ENCODE measurements at places on chromosomes 6 and 20.
A peak's percentile ranks its signal among the peaks of the same experiment; 100 is the strongest.

GRCh38 chr6:82144007-82144851 lies 103.3 kb downstream of the IBTK start:
- peak; percentile 66 for DNase-seq

- DNase-seq = peak; percentile 91
These were observed 1.3 kb downstream of the NUP153 start for GRCh38 chr6:17705428-17705777.

DNA sequence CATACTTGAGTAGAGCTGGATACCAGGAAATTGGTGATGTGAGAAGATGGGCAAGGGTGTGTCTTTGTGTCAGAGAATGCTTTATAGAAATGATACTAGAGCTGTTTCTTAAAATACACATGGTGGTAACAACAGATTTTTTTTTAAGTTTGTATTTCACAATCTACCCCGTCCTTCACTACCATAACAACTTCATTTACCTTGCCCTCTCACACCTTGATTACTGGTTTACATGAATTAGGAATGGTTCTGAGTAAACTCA lies 45.4 kb downstream of the RARS2 start:
- no peak for DNase-seq

- DNase-seq = no peak
These were observed 53.8 kb downstream of the CDC5L start for GRCh38 chr6:44441091-44441855.

DNA sequence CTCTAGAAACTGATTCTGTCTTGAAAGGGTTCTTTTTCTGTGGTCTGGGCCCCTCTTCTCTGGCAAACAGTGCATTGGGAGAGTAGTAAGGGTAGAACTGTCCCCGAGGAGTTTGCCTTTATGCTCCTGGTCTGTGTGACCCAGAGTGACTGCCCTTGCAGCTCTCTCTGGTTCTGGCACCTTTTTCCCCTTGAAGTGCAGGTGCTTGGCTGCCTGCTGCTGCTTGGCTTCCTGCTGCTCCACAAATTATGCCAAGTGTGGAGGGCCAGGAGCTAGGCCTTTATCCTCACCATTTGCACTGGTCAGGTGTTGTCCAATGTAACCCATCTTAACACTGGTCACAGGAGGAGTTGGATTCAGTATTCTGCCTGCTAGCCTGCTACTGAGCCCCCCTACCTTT lies 11.2 kb downstream of the KIZ start:
- DNase-seq = no peak

GRCh38 chr6:134406311-134406710 lies 88.4 kb upstream of the SGK1 start:
- no peak for DNase-seq

- DNase-seq = no peak
These were observed 557.3 kb upstream of the CITED2 start for GRCh38 chr6:139931747-139932146.

DNA sequence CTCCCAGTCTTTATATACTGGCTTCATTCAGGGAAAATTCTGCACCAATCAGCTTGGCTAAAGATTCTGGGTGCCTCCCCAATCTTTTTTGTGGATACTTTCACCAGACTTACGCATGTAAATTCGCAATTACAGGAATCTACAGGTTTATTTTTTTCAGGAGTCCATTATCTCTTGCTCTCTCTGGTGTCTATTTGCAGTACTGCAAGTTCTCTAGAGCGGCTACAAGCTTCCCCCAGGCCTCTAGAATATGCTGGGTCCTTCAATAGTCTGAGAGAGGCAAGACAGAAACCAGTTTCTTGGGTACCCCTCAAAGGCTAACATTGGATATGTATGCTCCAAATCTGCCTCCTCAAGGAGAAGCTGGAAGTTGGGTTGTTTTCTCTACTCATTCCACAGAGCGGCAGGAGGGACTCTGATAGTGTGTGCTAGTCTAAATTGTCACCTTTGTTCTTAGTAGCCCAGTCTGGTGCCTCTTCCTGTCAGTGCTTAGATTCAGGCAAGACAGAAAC lies 58.5 kb downstream of the SUN5 start:
- DNase-seq = no peak

- DNase-seq = no peak
These were observed 274.6 kb downstream of the FOXC1 start for GRCh38 chr6:1884313-1884712.

DNA sequence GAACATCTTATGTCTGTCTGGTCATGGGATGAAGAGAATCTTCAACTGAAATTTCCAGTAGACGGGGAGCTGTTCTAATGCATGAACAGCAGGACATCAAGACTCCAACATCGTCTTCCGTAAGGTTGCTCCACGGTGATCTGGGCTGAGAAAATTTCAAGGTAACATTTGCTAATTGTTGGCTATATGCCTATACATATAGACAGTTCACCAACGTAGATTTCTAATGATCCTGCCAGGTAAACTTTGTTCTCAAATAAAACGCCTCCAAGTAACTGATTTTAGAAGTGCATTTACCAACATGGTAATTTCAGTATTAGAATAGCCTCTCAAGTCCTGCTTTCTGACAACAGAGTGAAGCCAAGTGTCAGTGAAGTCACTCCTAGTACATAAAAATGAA lies 11.3 kb upstream of the PXDC1 start:
- DNase-seq = no peak

- no peak for DNase-seq
These were observed 64.9 kb downstream of the SENP6 start for GRCh38 chr6:75666592-75666991.

DNA sequence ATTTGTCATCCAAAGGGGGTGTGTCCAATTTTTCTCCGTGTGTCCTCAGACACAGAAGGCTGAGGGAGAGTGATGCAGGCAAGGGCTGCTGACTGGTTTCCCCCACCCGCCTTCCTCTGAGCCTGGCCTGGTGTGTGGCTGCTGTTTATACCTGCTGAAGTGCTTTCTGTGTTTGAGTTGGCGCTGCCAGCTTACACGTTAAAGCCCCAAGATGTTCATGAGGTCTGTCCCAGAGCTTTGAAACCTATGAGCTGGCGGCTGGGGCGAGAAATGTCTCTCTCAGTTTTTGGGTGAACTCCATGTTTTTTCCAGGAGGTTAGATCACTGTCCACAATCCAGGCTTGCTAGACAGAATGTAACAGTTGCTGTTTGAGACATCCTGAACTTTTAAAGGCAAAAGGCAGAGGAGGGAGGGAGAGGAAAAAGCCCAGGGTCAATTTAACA lies 69.0 kb upstream of the CCN2 start:
- no peak for DNase-seq

GRCh38 chr6:17705778-17706579 lies 746 bp downstream of the NUP153 start:
- peak; percentile 40 for DNase-seq

DNA sequence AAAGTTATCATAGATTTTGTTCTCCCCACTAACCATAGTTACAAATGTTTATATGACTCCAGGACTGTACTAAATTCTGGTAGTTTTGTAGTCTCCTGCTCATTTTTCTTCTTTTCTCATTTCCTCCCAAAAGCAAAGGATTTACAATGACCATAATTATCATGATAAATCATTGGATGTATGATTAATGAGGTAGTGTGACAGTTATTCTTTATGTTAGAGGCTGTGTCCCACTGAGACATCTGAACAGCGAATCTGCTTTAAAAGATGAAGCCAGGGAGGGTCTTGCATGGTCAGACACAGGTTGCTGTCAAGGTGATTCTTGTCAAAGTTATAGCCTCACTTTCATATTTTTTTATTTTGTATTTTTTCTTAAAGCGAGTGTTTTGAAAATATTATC lies 285.2 kb upstream of the STXBP5 start:
- DNase-seq = no peak

GRCh38 chr20:61360940-61361339 lies 108.9 kb downstream of the CDH4 start:
- no peak for DNase-seq

DNA sequence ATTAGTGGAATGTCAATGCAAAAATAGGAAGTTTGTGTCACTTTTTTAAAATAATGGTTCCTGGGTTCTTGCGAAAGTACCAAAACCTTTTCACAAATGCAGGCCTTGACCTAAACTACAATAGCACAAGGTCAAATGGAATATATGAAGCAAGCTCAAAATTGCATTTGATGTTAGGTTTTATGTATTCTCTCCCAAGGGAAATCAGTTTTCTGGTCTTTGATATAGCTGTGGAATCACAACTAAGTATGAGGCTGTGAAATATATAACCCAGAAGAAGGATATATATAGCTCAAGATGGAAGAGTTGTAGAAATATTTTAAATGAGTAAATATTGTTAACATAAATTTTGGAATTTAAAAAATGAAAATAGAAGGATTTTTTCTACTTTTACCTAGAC lies 327.3 kb downstream of the RIMS1 start:
- no peak for DNase-seq

DNA sequence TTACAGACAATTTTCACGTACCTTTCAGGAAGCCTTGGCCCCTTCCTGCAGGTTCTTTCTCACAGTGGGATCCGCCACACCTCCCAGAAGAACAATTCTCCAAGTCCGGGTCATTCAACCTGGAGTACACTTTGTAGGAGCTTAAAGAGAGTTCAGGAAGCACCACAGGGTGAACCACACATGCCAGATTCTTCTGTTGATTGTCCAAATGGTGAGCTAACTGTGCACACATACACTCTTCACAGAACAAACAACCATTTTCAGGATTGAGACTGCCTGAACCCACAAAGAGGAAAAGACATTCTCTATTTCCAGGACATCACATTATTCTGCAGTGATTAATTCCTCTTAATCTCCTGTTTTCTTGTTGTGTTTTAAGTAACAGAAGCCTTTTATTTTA lies 51.0 kb downstream of the SCGN start:
- DNase-seq = no peak
